ENCODE measurements at places on chromosomes 16 and 17. TPM values are rescaled to one million over a fixed set of nuclear protein-coding genes. Genes with fewer than 3 reads are reported as not detected.

CDRT15L2 gene
- not detected for total RNA-seq

POLG2 gene
- total RNA-seq = 18.0 TPM

SAMD14 gene
- 0.18 TPM for total RNA-seq

CES3 gene
- 1.5 TPM for total RNA-seq

STH gene
- total RNA-seq = not detected

KRT24 gene
- total RNA-seq = not detected

C17orf100 gene
- 3.3 TPM for total RNA-seq

HOXB4 gene
- 0.12 TPM for total RNA-seq

ENO3 gene
- total RNA-seq = 52.3 TPM

EFCAB13 gene
- total RNA-seq = 1.9 TPM

ABCC12 gene
- 0.09 TPM for total RNA-seq

ESRP2 gene
- total RNA-seq = 0.08 TPM

BLTP2 gene
- total RNA-seq = 56.4 TPM

RPL27 gene
- 3,450 TPM for total RNA-seq

TRIM47 gene
- 201 TPM for total RNA-seq

LRRC37A gene
- total RNA-seq = 0.57 TPM

DUS2 gene
- total RNA-seq = 17.4 TPM

OTOP3 gene
- not detected for total RNA-seq

SNAI3 gene
- total RNA-seq = not detected

ST6GALNAC1 gene
- 0.46 TPM for total RNA-seq

TEDC2 gene
- total RNA-seq = 23.5 TPM

IRX3 gene
- total RNA-seq = 4.5 TPM

CORO1A gene
- total RNA-seq = 2.3 TPM

KRT36 gene
- total RNA-seq = not detected

SNRNP25 gene
- total RNA-seq = 69.6 TPM

RNF43 gene
- total RNA-seq = 0.10 TPM

WNT9B gene
- not detected for total RNA-seq

KRT12 gene
- not detected for total RNA-seq

CD19 gene
- total RNA-seq = not detected

CPD gene
- 27.1 TPM for total RNA-seq

PRCD gene
- total RNA-seq = not detected

TP53TG3F gene
- 0.16 TPM for total RNA-seq

PLD6 gene
- total RNA-seq = 7.6 TPM

XAF1 gene
- 0.24 TPM for total RNA-seq

KIF2B gene
- not detected for total RNA-seq

PRAC2 gene
- not detected for total RNA-seq

STAT3 gene
- total RNA-seq = 76.5 TPM

FASN gene
- total RNA-seq = 131 TPM

KRTAP9-2 gene
- total RNA-seq = not detected

DNAH17 gene
- total RNA-seq = 1.3 TPM

CD300LB gene
- not detected for total RNA-seq

CES1 gene
- total RNA-seq = 31.6 TPM

UMOD gene
- total RNA-seq = not detected

KRT28 gene
- not detected for total RNA-seq

IFI35 gene
- 15.7 TPM for total RNA-seq

SLC25A10 gene
- 47.5 TPM for total RNA-seq

VWA3A gene
- total RNA-seq = 0.02 TPM

ELMO3 gene
- 1.4 TPM for total RNA-seq

PRSS22 gene
- 2.0 TPM for total RNA-seq

CCL7 gene
- total RNA-seq = 0.62 TPM

LGALS9B gene
- not detected for total RNA-seq
